Bronchial epithelial cell (primary cell): ENCODE measurements at places on chromosomes 7 and 10.
A peak's percentile ranks its signal among the peaks of the same experiment; 100 is the strongest.

DNA sequence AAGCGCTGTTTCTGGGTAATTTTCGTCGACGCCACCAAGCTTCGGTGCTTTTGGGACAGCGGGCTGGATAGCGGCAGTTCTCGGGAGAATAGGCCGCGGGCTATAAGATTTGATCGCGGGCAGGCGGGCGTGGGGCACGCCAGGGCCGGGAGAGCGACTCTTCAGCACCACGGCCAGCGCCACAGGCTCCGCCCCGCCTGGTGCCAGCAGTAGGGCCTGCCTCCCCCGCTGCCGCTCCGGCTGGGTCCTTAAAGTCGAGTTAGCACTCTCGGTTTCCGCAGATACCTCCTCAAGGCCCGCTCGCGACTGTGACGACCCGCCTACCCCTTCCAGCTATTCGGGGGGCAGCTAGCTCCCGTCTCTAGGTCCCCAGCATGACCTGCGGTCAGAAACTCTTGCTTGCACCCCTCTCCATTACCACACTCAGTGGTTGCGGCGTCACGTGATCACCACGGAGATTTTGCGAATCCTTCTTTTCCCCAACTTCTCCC, 9.4 kb downstream of the NXPH1 start:
- DNase-seq, result peak; percentile 12

GRCh38 chr10:13053794-13054462, 46.0 kb upstream of the OPTN start:
- DNase-seq, result peak; percentile 75

DNA sequence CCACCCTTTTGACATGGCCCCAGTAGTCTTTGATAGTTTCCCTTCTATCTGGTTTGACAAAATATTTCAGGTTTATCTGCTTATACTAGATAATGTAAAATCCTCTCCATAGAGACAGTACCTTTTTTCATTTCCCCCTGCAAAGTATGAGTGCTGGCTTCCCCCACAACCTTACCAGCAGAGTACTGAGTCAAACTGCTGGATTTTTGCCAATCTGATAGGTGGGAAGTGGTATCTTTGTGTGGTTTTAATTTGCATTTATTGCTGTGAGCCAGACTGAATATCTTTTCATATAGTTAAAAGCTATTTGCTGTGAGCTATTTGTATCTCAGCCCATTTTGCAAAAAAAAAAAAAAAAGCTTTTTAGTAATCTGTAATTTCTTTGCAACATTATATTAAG, 32.1 kb upstream of the HECTD2 start:
- peak; percentile 48 for DNase-seq

DNA sequence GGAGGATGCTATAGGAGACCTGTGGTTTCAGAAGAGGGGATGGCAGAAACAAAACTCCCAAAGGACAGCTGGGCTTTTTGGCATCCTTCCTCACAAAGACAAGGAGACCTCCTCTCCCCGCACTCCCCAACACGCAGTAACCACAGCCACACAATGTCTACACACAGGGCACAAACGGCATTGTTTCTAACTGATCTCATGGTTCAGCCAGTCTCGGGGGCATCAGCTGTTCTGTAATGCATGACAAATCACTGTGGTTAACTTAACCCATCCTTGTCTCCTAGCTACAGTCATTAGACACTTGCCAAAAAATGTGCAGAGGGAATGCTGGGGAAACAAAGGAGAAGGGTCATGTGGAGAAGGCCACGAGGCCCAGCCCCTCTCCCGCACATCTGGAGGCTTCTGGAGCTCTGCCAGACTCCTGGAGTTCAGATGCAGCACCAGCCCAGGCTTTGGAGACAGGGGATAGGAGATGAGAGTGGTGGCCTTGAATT, 7.6 kb upstream of the ADAMTS14 start:
- peak; percentile 85 for DNase-seq

DNA sequence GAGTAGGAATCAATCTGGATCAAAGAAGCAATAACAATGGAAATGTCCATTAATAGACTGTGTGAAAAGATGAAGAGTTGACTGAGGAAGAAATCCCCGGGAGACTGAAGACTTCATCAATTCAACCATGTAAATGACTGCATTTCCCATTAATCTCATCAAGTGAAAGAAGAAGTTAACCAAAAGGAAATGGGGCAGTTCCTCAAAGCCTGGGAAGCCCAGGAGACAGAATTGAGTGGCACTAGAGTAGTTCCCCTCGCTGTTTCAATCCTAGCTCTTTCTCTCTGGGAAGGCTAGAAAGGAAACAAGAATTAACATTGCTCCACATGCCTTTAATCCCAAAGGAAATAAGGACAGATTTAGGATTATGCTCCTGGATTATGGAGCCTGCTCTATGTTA, 4.8 kb upstream of the OR6V1 start:
- no peak for DNase-seq

GRCh38 chr10:73914036-73914435, 3.1 kb downstream of the PLAU start:
- DNase-seq, result no peak

DNA sequence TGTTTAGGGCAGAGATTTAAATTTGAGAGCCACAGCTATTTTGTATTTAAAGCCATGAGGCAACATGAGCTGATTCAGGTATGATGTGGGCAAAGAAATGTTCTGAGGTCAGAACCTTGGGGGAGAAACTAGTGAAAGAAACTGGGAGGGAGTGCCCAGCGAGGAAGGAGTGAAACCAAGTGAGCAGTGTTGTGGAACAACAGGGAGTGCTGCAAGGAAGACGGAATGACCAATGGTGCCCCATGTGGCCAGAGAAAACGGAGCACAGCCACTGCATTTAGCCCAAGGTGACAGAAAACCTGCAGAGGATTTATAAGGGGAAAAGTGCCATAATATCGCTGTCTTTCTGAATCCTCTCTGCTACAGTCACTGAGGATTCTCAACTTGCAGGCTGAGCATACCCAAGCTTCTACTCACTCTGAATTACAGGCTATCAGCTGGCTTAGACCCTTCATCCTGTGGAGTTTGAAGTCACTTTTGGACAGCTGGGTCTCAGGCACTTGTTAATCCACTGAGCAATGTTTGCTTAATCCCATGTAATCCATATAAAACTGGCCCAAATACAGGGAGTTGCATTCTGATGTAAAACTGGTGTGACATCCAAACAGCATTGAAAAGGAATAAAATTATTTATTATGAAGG, 777.3 kb downstream of the CCSER2 start:
- DNase-seq, result no peak

DNA sequence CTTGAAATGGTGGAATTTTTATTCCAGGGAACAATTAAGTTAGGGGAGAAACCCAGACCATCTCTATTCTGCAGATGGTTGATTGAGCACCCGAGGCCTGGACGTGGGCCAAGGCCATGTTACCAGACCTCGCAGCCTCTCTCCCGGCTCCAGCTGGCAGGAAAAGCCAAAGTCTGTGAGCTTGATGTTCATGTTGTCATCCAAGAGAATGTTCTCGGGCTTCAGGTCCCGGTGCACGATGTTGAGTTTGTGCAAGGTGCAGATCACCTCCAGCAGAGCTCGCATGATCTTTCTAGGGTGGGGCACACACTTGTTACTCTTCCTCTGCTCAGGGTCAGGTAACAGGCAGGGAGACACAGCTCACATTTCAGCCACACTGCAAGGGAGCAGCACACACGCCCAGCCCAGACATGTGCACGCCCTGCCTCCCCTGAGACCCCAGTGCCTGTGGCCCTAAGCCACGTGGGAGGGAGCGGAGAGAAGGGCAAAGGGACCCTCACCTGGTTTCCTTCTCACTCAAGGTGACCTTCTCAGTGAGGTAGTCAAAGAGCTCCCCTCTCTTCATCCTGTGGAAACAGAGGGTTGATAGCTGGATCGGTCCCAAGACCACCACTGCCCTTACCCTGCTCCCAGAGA, 9.5 kb downstream of the PHKG1 start:
- no peak for DNase-seq

- DNase-seq, result no peak
Observed at GRCh38 chr10:118775478-118775877, 20.7 kb upstream of the CACUL1 start.

- DNase-seq, result peak; percentile 16
Observed at GRCh38 chr10:94858005-94858404, 80.5 kb upstream of the CYP2C9 start.

DNA sequence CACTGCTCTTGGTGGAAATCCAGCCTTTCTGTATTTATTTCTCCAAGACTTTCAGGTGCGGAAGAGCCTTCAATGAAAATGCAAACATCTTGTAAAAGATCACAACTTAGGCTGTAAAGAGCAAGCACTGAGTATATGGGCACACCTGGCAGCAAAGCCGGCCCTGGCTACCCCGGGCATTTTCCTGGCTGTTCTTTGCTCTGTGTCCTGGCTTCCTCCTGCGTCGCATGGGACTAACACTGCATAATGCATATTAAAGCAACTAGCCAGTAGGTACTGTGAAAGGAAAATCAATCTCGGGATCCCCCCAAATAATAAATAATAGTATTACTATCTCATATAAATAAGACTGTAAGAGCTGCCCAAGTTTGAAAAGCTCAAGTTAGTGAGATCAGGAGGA, 9.9 kb downstream of the JAZF1 start:
- DNase-seq, result no peak

GRCh38 chr10:36437367-36437766, 688.0 kb upstream of the ANKRD30A start:
- no peak for DNase-seq

- DNase-seq, result no peak
Observed at GRCh38 chr7:72751978-72752377, 76.0 kb downstream of the TYW1B start.

DNA sequence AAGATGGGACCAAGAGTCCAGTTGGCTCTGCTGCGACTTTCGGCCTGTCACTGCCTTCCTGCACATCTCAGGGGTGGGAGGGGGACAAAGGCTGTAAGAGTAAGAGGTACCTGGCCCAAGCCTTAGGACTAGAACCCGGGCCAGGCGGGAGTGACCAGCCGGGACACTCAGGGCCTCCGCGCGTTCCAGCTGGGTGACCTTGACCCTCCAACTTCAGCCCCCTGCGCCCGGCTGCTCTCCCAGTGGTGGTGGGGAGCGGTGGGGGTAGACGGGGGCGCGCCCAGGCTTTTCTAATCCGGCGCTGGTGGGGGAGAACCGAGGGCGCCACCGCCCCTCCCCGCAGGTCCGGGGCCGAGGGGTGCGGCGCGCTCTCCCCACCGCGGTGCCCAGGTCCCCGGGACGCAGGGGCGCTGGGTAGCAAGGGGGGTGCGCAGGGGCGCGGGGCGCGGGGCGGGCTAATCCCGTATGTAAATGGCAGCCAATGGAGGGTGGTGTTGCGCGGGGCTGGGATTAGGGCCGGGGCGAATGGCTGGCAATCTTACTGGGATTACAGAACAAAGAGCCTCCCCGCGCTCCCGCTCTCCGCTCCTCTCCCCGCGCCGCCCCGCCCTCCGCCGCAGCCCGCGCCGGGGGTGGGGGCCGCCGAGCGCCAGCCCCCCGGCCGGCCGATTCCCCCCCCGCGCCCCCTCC, at the start of gene GTF2IRD1:
GTF2IRD1 (plus strand) TSS at position 585 of the 690 bp plus-strand sequence. CDS start 54,175 bp downstream, outside the sequence.
- DNase-seq, result peak; percentile 30

DNA sequence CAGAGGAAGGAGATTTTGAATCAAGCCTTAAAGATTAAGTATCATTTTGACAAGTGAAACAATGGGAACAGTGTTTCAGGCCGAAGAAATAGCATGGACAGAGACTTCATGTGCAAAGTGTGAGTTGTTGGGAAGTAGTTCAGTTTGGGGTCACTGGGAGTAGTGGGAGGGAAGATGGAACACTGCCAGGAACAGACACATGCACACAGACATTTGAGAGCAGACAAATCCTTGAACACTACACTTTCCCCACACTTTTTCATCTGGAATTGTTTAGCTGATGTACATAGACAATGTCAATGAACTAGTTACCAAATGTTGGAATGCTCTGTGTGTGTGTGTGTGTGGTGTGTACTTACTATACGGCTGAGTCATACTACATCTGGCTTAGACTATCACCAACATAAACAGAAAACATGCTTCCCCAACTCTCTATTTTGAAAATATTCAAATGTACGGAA, 52.4 kb upstream of the LRRC17 start:
- peak; percentile 42 for DNase-seq

- DNase-seq, result no peak
Observed at GRCh38 chr7:70568674-70569334, 563.1 kb upstream of the GALNT17 start.

DNA sequence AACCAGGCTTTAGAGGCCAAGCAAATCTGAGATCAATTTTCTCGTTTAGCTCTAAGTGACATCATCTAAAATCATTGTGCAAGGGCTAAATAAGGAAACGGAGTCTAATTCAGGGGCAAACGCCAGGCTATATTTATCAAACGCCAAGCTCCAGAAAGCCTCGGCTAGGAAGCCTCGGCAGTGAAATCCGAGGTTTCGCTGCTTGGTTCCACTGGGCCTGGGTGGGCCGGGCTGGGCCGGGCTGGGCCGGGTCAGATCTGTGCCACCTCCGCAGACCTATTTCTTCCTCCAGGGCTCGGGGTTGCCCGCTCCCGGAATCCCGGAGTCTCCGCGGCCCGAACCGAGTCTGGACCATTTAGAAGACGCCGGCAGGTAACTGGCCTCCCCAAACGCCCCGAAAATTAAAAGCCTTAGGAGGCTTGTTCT, 459 bp upstream of the FEZF1 start:
- DNase-seq, result peak; percentile 13

- peak; percentile 11 for DNase-seq
Observed at GRCh38 chr7:116367171-116367813, 132.2 kb upstream of the CAV2 start.

DNA sequence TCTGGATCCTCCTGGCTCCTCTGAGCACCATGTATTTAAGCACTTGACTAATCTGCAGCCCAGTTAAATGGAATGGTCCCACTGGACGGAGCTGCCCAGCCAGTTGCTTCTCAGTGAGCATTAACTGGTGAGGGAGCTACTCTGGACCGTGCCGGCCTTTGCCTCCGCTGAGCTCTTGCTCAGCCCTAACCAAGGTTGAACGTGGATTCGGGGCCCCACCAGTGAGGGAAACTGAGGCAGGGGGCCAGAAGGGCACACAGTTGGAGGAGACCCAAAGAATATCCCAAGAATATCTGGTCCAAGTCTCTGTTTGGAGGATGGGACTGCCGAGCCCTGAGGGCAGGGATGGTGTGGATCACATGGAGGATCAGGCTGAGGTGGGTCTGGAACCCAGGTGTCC, 13.7 kb downstream of the ADCYAP1R1 start:
- DNase-seq, result no peak

DNA sequence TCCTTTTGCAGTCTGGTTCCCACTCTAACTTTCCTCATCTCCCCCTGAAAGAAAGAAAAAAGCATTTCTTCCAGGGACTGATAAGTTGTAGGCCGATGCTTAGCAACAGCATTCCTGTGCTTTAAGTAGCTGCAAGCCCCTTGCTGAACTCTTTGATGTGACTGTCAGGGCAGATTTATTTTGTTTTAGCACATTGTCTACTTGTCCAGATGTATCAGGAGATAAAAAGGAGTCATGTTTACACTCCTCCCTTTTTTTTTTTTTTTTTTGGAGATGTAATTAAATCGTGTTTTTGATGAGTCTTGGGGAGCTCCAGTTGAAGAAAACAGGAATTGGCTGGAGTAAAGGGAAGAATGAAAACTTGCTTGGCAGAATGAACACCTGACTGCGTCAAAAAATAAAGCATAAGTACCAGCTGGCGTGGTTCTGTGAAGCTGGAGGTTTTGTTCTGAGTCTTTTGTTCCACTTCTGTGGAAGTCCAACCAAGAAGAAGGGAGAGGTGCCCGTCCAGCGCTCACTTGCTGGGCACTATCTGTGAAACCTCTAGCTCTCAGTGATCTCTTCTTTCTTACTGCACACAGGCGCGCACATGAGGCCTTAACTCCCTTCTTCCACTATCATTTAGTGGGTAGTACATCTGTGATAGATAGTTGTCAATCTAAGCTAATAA, 871.7 kb downstream of the LRMDA start:
- DNase-seq, result peak; percentile 53
